HFFc6 (cell line): ENCODE measurements at places on chromosomes 3 and 15. TPM values are rescaled to one million over a fixed set of nuclear protein-coding genes. Genes with fewer than 3 reads are reported as not detected.
A peak's percentile ranks its signal among the peaks of the same experiment; 100 is the strongest.

DNA sequence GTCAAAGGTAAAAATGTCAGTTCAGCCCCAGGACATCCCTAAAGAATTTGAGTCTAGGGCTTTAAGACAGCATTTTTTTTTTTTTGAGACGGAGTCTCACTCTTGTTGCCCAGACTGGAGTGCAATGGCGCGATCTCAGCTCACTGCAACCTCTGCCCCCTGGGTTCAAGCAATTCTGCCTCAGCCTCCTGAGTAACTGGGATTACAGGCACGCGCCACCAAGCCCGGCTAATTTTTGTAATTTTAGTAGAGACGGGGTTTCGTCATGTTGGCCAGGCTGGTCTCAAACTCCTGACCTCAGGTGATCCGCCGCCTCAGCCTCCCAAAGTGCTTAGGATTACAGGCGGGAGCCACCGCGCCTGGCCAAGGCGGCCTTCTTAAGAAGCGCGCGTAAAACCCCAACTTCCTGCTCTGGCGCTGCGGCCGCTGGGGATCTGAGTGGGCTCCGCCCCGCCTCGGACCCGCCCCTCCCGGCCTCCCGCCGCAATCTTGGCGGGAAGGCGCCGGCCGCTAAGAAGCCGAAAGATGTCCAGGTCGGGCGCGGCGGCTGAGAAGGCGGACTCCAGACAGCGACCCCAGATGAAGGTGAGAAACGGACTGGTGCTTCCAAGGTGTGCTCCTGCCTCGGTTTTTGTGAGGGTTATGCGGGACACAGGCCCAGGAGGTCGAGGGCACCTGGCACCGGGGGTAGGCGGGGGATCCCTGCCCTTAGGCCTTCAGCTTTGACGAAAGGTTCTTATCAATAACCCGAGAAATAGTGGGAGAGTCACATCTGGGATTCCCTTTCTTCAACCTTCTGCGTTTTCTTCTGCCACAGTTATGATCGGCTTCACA lies at the start of gene WDR76:
TSS of gene WDR76 (plus strand) at position 495 of the 834 bp plus-strand sequence. CDS start at position 526, 31 bp downstream.
- peaks cover 37% of the 10 kb centered on the region for H3K4me1 ChIP-seq
- peak within 1 kb of the TSS; percentile 87 for H3K4me3 ChIP-seq
- no peaks in the 10 kb centered on the region; the same call in none of the 2 replicates for H3K27me3 ChIP-seq
- peak within 1 kb of the TSS; percentile 82 for H3K27ac ChIP-seq

DNA sequence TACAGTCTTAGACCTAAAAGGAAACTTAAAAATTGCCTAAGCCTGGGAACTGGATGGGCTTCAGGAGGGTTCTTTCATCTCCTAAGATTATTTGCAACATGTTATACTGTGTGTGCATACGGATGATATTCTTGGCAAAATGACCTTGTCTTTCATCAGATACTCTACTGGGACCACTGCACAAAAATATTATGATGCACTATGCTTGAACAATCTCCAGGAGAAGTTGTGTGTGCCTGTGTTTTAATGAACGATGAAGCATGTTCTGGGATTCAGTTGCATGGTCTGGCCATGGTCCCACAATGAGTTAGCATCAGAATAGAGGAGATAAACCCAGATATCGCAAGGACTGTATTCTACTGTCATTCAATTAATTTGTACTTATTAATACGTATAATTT lies 68.7 kb downstream of the GAP43 start:
- H3K4me1 ChIP-seq, result no peaks in the 10 kb centered on the region; the same call in 1 of the 2 replicates
- no peak for DNase-seq
- no peak overlapping the region for H3K27ac ChIP-seq
- H3K27me3 ChIP-seq, result peaks cover 4% of the 10 kb centered on the region

DNA sequence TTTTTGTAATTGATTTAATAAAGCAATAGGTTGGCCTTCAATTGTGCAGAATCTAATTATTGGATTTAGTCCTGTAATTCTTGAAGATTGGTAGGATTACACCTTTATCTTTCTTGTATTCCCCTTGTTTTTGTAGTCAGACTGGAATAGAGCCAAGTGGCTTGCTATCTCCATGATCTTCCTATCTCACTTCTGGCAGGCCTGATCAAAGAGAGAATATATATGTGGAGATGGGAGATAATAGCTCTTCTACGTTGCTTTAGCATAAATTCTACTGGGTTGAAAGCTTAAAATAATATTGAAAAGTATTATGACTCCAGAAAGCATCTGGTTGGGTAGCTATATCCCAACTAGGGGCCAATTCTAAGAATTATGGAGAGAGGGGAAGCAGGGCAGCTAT lies 16.9 kb upstream of the IFT57 start:
- H3K4me3 ChIP-seq, result no peak overlapping the region
- no peak overlapping the region for H3K27ac ChIP-seq
- DNase-seq, result no peak
- H3K27me3 ChIP-seq, result peaks cover 8% of the 10 kb centered on the region

DNA sequence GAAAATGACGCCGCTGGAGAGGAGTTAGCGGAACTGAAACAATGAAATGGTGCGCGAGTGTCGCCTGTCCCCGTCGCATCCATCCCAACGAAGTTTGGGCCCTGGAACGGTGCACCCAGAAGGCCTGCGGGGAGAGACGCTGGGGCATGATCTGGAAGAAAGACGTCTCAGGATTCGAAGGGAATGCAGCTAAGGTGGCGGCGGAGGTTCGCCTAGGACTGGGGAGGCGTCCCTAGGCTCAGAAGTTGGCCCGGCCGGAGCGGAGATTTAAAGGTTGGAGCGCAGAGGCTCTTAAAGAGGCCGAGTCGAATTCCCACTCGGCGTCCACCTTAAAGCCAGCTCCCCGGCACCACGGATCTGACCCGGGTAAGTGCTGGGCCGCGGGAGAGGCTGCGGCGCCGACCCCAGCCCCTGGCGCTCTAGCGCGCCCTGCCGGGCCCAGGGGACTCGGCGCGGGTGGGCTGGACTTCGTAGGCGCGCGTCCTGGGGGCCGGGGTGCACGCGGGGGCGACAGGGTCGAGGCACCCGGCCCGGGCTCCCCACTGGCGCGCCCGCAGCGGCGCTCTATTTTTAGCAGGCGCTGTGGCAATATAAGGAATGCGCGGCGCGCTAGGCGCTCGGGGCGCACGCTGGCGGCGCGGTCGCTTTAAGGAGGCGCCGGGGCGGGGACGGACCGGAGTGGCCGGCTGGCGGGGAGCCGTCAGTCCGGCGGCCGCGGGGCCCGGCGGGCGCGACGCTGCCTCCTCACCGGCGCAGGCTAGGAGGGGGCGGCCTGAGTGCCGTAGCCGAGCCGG lies at the start of gene MRAS:
TSS of gene MRAS (plus strand) at position 620 of the 794 bp plus-strand sequence. CDS start 24,305 bp downstream, outside the sequence.
- DNase-seq, result peak; percentile 71
- H3K4me1 ChIP-seq, result peaks cover 50% of the 10 kb centered on the region
- peak within 1 kb of the TSS; percentile 97 for H3K27ac ChIP-seq
- H3K27me3 ChIP-seq, result peaks cover 6% of the 10 kb centered on the region
- H3K4me3 ChIP-seq, result peak within 1 kb of the TSS; percentile 96
- H3K36me3 ChIP-seq, result no peaks in the 10 kb centered on the region

DNA sequence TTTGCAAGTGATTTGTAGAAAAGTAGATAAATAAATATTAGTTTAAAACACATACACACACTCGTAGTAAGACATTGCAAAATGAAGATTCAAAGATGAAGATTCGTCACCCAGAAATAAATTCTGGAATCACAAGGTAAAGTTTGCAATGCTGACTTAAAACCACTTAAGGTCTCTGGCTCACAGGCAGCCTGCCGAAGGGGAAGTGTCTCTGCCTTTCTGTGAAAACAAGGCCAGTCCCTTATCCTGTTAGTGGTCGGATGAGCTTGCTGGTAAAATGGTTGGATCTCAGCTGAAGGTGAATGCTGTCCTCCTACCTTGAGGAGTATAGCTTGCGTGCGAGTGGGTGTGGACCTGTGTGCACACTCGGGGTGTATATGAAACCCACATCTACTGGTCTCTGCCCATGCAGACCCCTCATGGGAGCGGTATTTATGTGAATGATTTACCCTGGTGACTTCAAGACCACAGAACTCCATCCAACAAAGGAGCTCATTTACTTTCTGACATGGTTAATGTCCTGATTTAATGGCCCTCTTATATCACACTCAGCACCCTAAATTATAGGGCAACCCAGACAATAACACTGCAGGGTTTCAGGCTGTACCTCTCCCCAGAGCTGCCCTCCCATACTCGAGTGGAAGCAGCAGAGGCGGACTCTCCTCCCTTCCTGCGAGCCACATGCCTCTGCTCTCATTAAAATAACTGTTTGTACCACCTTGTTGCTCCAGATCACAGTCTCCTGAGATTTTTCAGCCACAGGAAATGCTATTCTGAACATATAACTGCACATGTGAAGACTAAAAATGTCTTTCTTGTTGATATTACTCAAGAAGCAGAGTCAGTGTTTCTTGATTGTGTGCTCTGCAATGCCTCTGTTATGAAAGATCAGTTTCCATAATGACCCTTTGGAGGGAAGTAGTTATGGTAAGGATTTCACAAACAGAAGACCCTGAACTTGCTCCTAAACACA lies 45.9 kb upstream of the ALDH1A3 start:
- H3K36me3 ChIP-seq, result no peaks in the 10 kb centered on the region
- peaks cover 22% of the 10 kb centered on the region for H3K27me3 ChIP-seq
- H3K4me1 ChIP-seq, result no peaks in the 10 kb centered on the region; the same call in 1 of the 2 replicates
- H3K4me3 ChIP-seq, result no peak overlapping the region
- DNase-seq, result no peak

DNA sequence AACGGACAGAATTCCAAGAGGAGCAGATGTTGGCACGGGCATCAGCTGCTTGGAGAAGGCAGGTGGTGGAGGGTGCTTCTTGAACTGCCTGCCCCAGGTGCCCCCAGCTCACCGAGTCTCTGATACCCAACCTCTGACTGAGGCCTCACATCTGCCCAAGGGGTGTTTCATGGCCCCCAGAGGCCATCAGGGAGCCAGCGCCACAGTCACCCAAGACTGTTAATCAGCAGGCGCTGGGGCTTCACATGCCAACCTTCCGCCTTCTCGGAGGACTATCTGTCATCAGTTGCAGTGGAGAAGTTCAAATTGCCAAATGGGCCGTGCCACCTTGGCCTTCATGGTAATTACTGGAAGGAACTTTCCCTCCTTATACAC lies 61.9 kb upstream of the SLC6A1 start:
- peaks cover 14% of the 10 kb centered on the region for H3K4me1 ChIP-seq
- peaks cover 27% of the 10 kb centered on the region for H3K27me3 ChIP-seq
- DNase-seq, result no peak
- H3K27ac ChIP-seq, result no peak overlapping the region
- no peaks in the 10 kb centered on the region for H3K36me3 ChIP-seq
- no peak overlapping the region for H3K4me3 ChIP-seq

- H3K36me3 ChIP-seq, result no peaks in the 10 kb centered on the region
- H3K27me3 ChIP-seq, result peaks cover 5% of the 10 kb centered on the region; the same call in 1 of the 2 replicates
- peaks cover 17% of the 10 kb centered on the region for H3K4me1 ChIP-seq
- H3K4me3 ChIP-seq, result no peak overlapping the region
- H3K27ac ChIP-seq, result peak overlapping the region; percentile 75
These were observed 357.7 kb downstream of the OTOL1 start for GRCh38 chr3:161854232-161854771.

DNA sequence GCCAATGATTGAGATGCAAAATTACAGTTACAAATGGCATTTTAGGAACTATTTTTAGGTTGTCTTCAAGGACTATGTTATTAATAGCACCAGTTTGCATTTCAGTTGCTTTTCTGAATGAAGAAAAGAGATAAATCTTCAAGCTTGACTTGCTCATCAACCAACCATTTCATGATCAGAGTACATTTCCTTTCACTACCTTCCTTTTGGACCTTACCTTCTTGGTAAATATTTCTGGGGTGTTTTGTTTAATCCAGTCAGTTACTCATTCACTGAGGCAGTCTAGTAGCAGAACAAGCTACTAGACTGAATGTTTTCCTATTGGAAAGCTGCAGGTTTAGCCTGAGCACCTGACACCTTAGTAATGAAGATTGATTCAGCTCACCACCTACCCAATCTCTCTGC lies 8.2 kb downstream of the SLC27A2 start:
- no peak for DNase-seq
- no peak overlapping the region for H3K4me3 ChIP-seq

DNA sequence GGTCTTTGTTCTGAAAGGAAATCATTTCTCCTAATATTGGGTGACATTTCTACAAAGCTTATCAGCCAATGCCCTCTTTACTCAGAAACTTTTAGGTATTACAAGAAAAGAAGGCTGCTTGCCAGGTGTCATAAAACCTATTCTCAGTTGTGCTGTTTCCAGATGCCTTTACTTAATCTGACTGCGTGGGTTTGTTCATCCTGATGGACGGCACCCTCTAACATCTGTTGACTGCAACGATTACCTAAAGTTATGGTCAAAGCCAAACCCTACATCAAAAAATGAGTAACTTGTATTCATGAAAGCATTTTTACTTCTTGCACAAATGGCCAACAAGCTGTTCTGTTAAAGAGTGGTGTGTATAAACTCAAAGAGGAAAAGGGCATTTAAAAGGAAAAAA lies 207.7 kb upstream of the PDZRN3 start:
- H3K27ac ChIP-seq, result no peak overlapping the region
- peaks cover 2% of the 10 kb centered on the region for H3K27me3 ChIP-seq
- no peak for DNase-seq
- no peaks in the 10 kb centered on the region for H3K4me1 ChIP-seq
- no peak overlapping the region for H3K4me3 ChIP-seq

GRCh38 chr3:71067977-71068654 lies 515.4 kb downstream of the FOXP1 start:
- no peak overlapping the region for H3K27ac ChIP-seq
- DNase-seq, result no peak
- H3K27me3 ChIP-seq, result no peaks in the 10 kb centered on the region; the same call in 1 of the 2 replicates
- no peak overlapping the region for H3K4me3 ChIP-seq

- H3K27me3 ChIP-seq, result peaks cover 41% of the 10 kb centered on the region
- no peaks in the 10 kb centered on the region for H3K36me3 ChIP-seq
- H3K4me3 ChIP-seq, result no peak overlapping the region
- no peak overlapping the region for H3K27ac ChIP-seq
- no peak for DNase-seq
These were observed 17.9 kb upstream of the IGDCC3 start for GRCh38 chr15:65395567-65396202.

DNA sequence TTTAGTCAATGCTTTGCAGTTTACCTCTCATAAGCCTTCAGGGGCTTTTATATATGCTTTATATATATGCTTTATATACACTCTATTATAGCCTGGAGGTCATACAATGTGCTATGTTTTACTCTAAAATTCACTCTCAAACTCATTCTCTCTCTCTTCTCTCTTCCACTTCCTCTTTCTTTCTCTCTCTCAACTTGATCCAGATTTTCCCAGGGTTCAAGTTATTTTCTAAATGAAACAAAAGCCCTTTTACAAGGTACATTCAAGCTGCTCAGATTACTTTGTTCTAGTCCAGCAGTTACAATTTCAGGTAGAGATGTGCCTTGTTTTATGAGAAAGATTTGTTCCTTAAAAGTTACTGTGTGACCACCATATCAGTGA lies 79.6 kb upstream of the ACP3 start:
- H3K27ac ChIP-seq, result no peak overlapping the region
- no peak overlapping the region for H3K4me3 ChIP-seq
- no peak for DNase-seq

DNA sequence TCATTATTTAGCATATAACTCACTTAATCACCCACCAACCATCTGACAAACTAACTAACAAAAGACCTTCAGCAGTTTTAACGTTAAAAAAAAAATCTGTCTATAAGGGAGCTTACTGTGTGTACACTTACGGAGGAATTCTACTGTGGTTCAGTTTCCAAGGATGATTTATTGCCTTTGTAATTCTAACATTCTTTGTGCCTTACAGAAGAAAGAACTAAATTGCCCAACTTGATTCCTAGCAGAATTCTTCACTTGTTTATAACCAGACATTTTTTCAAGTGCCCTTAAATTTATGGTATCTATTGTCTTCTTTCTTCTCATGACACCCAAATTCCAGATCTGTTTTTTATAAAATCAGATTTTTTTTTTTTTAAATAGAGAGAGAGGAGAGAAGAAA lies 119.7 kb upstream of the IGSF10 start:
- H3K27me3 ChIP-seq, result 0 out of 2 replicates have a peak, but pooled peaks cover 1% of the 10 kb centered on the region
- H3K4me3 ChIP-seq, result no peak overlapping the region
- peak; percentile 72 for DNase-seq
- H3K27ac ChIP-seq, result no peak overlapping the region

Gene ZSCAN2
- total RNA-seq, result 5.8 to 6.5 TPM (median 6.4 TPM) in 3 replicates

Gene ITIH1
- not detected in 3 replicates for total RNA-seq

Gene SLC25A38
- total RNA-seq, result 24.8 and 29.5 TPM in 2 replicates

Gene MAGI1
- 21.8 and 31.1 TPM in 2 replicates for total RNA-seq

Gene PDCD10
- total RNA-seq, result 46.9 to 53.7 TPM (median 47.7 TPM) in 3 replicates

Gene CACNA2D3
- 0.19 to 0.37 TPM (median 0.21 TPM) in 3 replicates for total RNA-seq

Gene DCP1A
- 14.0 to 15.8 TPM (median 15.1 TPM) in 3 replicates for total RNA-seq
